ENCODE measurements at places on chromosomes 6 and 20.

- no peak for DNase-seq
Measured at GRCh38 chr20:47957135-47957534, 171.9 kb upstream of the SULF2 start.

DNA sequence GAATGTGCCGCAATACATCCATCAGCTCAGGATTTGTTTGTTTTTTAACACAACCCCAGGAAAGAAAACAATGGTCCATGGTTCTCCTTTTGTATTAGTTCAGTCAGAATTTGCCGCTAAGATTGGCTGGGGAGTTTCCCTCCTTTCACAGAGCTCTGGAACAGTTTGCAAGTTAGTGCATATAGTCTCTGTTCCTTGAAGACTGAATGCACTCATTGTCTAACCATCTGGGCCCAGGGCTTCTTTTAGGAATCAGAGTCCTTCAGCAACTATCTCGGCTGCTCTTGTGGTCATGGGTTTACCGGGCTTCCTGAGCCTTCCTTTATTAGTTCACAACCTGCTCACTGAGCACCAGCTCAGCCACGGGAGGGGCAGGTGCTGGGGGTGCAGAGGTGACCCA lies 121.3 kb downstream of the SLC23A2 start:
- no peak for DNase-seq

- DNase-seq: no peak
Measured at GRCh38 chr20:41621971-41622370, 3.8 kb upstream of the CHD6 start.

GRCh38 chr20:47765691-47766594 lies 19.3 kb downstream of the SULF2 start:
- no peak for DNase-seq

DNA sequence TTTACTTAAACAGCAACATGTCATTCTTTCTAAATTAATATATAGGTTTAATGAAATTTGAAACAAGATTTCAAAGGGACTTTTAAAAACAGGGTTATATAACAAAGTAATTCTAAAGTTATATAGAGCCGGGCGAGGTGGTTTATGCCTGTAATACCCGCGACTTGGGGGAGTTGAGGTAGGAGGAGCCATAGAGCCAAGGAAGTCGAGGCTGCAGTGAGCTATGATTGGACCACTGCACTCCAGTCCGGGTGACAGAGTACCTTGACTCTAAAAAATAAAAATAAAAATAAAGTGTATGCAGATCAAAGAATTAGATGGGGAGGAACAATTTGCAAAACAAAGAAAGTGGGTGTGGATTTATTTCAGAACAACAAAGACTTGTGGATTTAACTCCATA lies 151.1 kb upstream of the GLP1R start:
- no peak for DNase-seq

GRCh38 chr6:155116571-155116910 lies 121.4 kb downstream of the TIAM2 start:
- no peak for DNase-seq

- DNase-seq: no peak
Measured at GRCh38 chr6:100613656-100614055, 148.9 kb upstream of the SIM1 start.

GRCh38 chr20:43961116-43961515 lies 46.5 kb downstream of the TOX2 start:
- DNase-seq: no peak

Measured in activated CD4-positive, alpha-beta T cell treated with anti-CD3 and anti-CD28 coated beads for 24 hours (primary cell).